ENCODE measurements at places on chromosomes 2 and 18.
A peak's percentile ranks its signal among the peaks of the same experiment; 100 is the strongest.

DNA sequence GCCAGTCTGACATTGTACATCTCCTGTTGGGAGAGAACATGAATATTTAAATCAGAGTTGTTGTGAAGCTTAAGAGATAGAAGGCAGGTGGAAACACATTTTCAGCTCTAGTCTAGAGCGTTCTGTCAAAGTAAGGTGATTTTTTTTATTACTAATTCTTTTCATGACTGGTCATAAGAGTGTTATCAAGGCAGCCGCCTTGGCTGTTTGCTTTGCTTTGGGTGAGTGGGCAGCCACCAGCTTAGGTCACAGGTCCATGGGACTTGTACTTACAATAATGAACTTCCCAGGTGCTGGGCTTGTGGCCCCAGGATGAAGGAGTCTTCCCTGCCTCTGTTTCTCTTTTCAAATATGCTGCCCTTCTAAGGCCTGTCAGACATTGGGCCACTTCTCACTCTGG lies 256.3 kb downstream of the SRBD1 start:
- DNase-seq = no peak

- DNase-seq = no peak
These were observed 9.6 kb upstream of the ITPRIPL1 start for GRCh38 chr2:96315400-96316071.

DNA sequence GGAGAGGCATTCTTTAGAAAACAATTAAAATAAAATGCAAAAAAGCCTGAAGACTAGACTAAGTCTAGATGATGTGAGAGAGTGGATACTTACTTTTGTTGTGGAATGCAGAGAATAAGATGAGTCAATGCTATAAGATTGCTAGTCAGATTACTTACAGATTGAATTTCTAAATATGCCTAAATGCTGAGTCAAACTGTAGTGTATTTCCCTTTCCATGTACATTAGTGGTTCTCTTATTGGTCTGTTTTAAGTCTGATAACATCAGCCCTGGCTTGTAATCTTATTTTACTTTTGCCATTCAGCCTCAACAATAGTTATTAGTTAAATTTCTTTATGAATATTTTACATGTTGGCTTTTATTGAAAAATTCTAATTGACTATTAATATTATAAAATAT lies 702.7 kb downstream of the SOCS6 start:
- no peak for DNase-seq

GRCh38 chr18:54561706-54562267 lies 29.3 kb upstream of the DYNAP start:
- no peak for DNase-seq

DNA sequence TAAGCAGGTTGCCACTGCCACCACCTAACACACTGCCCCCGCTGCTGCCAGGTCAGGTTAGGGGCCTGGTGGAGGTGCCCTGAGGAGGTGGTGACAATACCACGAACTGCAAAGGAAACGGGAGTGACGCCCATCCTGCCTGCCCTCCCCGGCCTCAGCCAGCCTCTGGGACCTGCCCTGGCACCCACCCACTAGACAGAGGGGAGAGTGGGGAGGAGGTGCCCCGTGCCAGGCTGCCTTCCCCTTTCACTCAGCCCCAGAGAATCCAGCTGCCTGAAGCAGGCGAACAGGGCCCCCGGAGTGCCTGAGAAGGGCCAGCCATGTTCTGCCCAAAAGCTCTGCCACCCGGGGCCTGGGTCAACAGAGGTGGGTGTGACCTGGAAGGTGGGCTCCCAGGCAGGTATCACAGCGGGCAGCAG lies 44.5 kb upstream of the FOSL2 start:
- peak; percentile 47 for DNase-seq

GRCh38 chr2:105869341-105869740 lies 124.6 kb downstream of the NCK2 start:
- DNase-seq = no peak

- no peak for DNase-seq
These were observed 131.4 kb downstream of the STRN start for GRCh38 chr2:36834731-36835524.

DNA sequence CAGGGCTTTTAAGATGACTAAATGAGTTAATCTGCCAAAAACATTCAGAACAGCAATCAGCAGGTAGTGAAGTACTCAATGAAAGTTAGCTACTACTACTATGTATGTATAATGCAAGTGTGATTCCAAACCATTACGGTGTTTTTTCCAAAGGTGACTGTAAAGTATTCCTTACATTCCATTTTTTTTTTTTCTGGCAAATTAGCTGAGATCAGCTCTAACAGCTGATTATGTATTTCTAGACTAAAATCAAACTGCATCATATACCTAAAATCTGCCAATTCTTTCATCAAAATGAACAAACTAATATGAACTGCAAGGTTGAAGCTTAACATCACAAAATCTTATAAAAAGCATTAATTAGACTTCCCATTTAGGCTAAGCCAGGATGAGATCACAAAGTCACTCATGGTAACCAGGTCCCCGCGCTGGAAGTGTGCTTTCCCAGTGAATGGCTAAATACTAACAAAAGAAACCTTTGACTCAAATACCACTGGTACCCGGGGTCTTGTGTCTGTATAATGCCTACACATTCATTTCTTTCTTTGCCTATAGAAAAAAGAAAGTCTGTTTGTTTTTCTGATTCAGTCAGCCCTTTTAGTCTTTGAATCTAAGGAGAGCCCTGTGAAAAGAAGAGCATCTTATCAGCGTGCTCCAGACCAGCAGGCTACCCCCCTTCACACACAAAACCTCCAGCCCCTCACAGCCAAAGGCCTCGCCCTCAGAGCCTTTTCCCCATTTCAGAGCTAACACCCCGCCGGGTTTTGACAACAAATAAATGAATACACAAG lies 88.3 kb downstream of the RBMS1 start:
- DNase-seq = no peak

DNA sequence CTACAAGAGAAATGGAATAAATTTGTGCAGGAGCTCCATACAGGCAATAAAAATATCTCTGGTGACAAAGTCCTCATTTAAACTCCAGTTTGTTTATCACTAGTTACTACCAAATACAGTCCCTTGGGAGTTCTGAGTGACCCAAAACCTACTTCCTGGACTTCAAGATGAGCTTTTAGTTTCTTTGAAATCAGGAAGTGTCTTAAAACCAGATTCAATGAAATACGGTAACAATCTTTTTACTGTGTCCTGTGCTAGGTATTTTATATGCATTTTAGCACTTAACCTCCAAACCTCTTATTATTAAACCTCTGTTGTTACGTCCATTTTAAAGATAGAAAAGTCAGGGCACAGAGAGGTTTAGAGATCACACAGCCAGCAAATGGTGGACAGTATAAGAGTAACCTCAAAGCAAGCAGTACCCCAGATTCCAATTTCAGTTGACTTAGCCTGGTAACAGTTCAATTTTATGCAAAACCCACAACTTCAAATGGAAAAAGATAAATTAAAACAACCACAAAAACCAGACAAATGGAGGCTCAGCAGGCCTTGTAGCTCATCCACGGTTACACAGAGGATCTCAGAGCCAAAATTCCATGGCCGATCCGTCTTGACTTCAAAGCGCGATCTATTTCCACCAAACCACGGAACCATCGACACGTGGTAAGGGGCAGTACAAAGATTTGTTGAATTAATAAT lies 1.3 kb upstream of the KCMF1 start:
- peak; percentile 20 for DNase-seq
